ENCODE measurements at places on chromosomes 2 and 18. TPM values are rescaled to one million over a fixed set of nuclear protein-coding genes. Genes with fewer than 3 reads are reported as not detected.

The DAPL1 gene
- total RNA-seq = not detected

The SERPINB3 gene
- not detected for total RNA-seq

The GAD1 gene
- 0.76 TPM for total RNA-seq

The PFN4 gene
- total RNA-seq = 1.1 TPM

The SPP2 gene
- total RNA-seq = not detected

The FAP gene
- 0.15 TPM for total RNA-seq

The ACVR1 gene
- 23.4 TPM for total RNA-seq

The IAH1 gene
- 110 TPM for total RNA-seq

The SLC11A1 gene
- 0.26 TPM for total RNA-seq

The ANO7 gene
- 1.9 TPM for total RNA-seq

The ST3GAL5 gene
- total RNA-seq = 39.0 TPM

The MYO5B gene
- 9.4 TPM for total RNA-seq

The GRP gene
- total RNA-seq = not detected

The MEP1B gene
- total RNA-seq = not detected

The CGREF1 gene
- total RNA-seq = 7.8 TPM

The FLACC1 gene
- not detected for total RNA-seq

The SERPINB11 gene
- not detected for total RNA-seq

The DNPEP gene
- 61.5 TPM for total RNA-seq

The ELOA2 gene
- not detected for total RNA-seq

The CNDP1 gene
- not detected for total RNA-seq

The PCARE gene
- not detected for total RNA-seq

The ASB1 gene
- 60.3 TPM for total RNA-seq

The CBLN2 gene
- total RNA-seq = 0.42 TPM

The TRIM43 gene
- total RNA-seq = not detected

The CHN1 gene
- 18.9 TPM for total RNA-seq

The PDCL3 gene
- total RNA-seq = 32.9 TPM

The RFX8 gene
- not detected for total RNA-seq

The SGPP2 gene
- 0.42 TPM for total RNA-seq

The SIX2 gene
- total RNA-seq = 0.97 TPM

The CHRNA1 gene
- not detected for total RNA-seq

The SKOR2 gene
- total RNA-seq = not detected

The LHCGR gene
- not detected for total RNA-seq

The CARF gene
- 0.54 TPM for total RNA-seq

The RUFY4 gene
- total RNA-seq = not detected

The CFAP65 gene
- 0.48 TPM for total RNA-seq

The GALNT3 gene
- not detected for total RNA-seq

The FEV gene
- not detected for total RNA-seq

The CTLA4 gene
- total RNA-seq = not detected

The TANC1 gene
- total RNA-seq = 7.8 TPM

The MDH1B gene
- total RNA-seq = 1.9 TPM

The SNTG2 gene
- not detected for total RNA-seq

The ELAC1 gene
- 5.1 TPM for total RNA-seq

The CABYR gene
- 15.4 TPM for total RNA-seq

The DCDC2C gene
- 0.38 TPM for total RNA-seq

The TMEM163 gene
- total RNA-seq = 0.10 TPM

The GKN1 gene
- 0.56 TPM for total RNA-seq

The SULT1C3 gene
- total RNA-seq = not detected

The FHOD3 gene
- total RNA-seq = 2.4 TPM

The FBXO15 gene
- 0.75 TPM for total RNA-seq

The SLC5A7 gene
- total RNA-seq = not detected

The MAP3K19 gene
- not detected for total RNA-seq
